NCI-H345 (cell line): ENCODE measurements at places on chromosomes 12 and 14.
A peak's percentile ranks its signal among the peaks of the same experiment; 100 is the strongest.

GRCh38 chr12:39616666-39617065 lies 2.9 kb downstream of the ABCD2 start:
- DNase-seq = no peak

- no peak for DNase-seq
Observed at GRCh38 chr12:133010657-133011297, 24.6 kb downstream of the ZNF26 start.

DNA sequence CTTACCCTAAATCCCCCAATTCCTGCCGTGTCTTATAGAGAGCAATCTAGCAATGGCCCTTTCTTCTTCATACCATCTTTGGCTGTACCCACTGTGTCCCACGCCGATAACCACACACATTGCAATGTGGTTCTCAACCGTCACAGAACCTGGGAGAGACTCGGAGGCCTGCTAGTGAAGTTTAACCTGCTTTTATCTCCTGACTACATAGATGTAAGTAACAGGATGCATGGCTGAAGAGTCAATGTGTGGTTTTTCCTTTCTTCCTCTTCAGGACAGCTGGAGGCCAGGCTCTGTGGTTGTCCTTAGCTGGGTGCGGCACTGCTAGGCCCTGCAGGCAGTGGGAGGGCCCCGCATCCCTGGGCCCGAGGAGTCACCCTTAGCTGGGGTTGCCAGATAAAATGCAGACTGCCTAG lies 51.3 kb downstream of the ZNF664 start:
- no peak for DNase-seq

DNA sequence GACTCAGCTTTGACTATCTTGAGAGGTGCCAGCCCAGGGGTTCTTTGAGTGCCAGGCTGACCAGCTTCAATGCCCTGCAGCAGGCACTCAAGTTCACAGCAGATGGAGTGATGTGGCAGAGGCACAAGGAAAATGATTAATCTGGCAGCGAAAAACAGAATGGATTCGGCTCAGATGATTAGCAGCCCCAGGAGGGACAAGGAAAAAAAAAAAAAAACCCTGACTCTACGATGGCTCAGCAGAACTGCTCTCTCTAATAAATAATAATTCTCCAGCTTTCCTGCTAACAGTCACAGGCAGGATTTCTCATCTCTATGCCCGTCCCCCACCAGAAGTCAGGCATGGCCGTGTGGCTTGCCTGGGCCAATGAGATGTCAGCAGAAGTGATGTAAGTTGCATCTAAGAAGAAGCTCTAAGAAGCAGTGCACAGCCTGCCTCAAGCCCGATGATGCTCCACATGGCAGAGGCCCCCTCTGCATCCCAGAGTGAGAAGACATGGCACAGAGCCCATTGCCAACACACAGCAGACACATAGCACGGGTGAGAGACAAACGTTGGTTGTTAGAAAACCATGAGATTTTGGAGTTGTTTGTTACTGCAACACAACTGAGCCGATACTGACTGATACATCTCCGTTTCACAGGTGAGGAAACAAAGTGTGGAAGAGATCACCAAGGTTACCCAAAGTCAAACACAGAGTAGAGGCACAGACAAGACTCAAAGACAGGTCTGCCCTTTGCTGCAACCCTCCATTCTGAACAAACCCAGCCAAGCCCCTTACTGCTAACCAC lies 111.0 kb downstream of the SCARB1 start:
- DNase-seq = no peak

DNA sequence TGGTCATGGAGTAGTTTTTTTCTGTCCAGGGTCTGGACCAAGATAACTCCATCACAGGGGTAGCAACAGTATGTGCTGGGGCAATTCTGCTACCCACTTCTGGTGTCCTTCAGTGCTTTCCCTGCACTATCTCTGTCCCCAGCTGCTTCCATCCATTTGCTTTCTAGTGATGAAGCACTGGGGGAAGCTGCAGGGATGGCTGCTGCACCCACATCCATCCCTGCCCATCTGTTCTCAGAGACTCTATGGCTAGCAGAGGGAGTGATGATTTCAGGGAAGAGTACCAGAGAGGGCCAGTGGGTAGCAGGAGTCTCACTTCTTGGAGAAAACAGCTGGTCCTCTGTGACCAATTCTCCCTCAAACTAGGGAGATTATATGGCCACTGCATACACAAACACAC lies 44.1 kb downstream of the ETV6 start:
- no peak for DNase-seq

- DNase-seq = peak; percentile 52
Observed at GRCh38 chr12:19757317-19757877, 318.1 kb downstream of the AEBP2 start.
